ENCODE measurements at places on chromosomes 6 and 20.
A peak's percentile ranks its signal among the peaks of the same experiment; 100 is the strongest.

GRCh38 chr6:34810936-34811632, 19.2 kb downstream of the BLTP3A start:
- DNase-seq, result no peak

DNA sequence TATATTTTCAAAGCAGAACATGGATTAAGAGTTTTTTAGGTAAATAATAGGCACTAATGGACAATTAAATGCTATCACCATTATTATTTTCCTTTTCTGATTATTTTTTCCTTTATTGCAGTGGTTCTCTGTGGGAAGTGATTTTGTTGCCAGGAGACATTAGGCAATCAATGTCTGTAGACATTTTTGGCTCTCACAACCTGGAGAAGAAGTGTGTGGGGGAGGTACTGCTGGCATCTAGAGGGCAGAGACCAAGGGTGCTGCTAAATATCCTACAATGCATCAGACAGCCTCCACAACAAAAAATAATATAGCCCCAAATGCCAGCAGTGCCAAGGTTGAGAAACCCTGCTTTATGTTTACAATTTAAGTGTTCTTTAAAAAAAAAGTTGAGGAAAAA, 8.3 kb downstream of the IFNGR1 start:
- DNase-seq, result no peak

DNA sequence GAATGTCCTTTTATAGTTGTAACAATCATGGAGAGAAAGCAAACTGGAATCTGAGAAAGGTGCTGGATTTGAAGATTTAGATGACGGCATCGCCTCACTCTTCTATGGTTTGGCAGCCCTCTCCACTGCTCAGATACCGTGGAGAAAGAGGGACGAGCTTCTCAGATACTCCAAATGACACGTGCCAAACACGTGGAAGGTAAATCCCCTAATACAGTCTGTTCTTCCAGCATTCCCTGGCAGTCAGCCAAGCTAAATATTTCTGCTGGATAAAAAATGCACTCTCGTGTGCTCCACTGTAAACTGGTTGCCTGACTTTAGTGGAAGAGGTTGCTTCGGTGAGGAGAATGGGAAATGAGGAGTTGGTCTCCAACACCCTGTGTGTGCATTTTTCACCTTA, 16.7 kb upstream of the PRDM1 start:
- DNase-seq, result no peak

DNA sequence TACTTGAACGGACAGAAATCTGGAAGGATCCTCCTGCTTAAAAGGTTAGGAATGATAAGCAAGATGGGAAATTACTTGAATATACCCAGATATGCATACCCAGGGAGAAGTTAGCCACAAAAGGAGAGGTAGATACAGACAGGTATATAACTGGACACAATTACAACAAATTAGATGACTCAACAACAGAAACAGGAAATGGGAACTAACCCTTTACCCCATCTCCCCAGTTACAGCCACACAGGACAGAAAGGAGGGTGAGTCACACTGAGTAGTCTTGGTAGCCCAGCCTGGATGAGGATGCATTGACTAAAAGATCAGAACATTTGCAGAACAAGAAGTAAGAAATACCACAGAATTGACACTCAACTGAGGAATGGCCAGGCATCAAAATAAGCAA, 61.2 kb downstream of the C6orf52 start:
- DNase-seq, result no peak

- no peak for DNase-seq
Observed at GRCh38 chr6:16180696-16181438, 52.0 kb downstream of the MYLIP start.

- DNase-seq, result no peak
Observed at GRCh38 chr20:38973645-38974044, 11.5 kb downstream of the DHX35 start.

DNA sequence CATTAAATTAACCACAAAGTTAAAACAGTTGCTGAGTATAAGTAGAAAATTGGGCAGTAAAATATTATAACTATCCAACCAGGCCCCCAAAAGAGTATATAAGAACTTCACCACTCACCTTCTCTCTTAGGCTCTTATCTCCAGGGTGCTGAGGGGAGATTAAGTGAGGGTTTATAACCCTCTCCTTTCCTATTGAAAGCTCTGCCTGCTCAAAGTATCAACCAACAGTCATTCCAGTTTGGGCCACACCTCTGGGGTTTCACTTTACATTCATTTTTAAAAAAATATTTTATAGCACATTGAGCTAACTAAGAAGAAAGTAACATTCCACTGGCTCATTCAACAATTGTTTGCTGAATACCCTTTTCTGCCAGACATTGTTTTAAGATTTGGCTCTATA, 22.1 kb downstream of the GSTA4 start:
- DNase-seq, result no peak

GRCh38 chr6:56961151-56961550, 6.2 kb downstream of the BEND6 start:
- DNase-seq, result no peak

- no peak for DNase-seq
Observed at GRCh38 chr6:112014483-112014882, 39.4 kb upstream of the CCN6 start.

- no peak for DNase-seq
Observed at GRCh38 chr6:34059136-34059731, 86.7 kb downstream of the GRM4 start.

DNA sequence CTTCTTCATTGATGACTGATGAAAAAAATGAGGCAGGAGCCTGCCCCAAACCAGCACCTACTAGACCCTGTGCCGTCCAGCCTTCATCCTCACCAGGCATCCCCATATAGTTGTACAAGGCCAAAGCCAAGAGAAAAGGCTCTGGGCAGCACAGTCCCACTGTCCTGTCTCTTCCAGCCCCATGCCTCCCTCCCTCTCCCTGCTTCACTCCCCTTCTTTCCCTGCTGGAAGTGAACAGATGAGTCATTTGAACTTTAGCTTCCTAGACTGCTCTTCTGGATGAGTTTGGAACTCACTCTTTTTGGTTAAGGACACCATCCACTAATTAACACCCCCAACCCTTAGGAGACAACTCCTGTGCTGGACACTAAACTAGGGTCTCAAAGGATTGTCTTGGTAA, 235.2 kb downstream of the LRFN2 start:
- DNase-seq, result no peak

GRCh38 chr6:119170447-119171087, 92.1 kb upstream of the FAM184A start:
- no peak for DNase-seq

DNA sequence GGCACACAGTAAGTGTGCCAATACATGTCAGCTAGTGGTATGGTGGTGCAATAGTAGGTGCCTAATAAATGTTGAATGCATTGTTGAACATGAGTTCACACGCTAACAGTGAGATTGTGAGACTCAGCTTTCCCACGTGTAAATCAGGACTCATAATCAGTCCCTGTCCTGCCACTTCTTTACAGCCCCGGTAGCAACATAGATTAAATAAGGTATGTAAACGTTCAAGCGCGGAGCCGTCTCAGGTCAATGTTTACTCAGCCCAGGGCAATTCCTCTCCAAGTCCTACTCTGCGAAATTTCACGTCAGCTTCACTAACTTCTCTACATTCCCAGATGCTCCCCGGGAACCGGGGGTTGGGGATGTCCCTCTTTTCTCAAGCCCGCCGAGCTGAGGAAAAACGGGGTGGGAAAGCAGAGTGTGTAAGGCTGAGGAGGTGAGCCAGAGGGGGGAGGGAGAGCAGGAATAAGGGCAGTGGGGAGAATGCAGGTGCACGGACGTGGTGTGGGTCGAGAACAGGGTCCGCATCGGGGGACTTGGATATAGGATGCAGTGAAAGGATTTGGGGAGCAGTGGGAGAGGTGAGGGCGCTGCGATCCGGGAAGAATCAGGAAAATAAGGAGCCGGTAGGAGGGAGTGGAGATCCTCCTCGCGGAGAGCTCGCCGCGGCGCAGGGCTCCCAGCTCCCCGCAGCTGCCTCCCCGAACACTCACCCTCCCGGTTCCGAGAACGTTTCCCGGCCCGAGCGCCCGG, 544 bp upstream of the TP53INP2 start:
- DNase-seq, result no peak

GRCh38 chr6:15879371-15880261, 216.8 kb upstream of the DTNBP1 start:
- peak; percentile 5 for DNase-seq

DNA sequence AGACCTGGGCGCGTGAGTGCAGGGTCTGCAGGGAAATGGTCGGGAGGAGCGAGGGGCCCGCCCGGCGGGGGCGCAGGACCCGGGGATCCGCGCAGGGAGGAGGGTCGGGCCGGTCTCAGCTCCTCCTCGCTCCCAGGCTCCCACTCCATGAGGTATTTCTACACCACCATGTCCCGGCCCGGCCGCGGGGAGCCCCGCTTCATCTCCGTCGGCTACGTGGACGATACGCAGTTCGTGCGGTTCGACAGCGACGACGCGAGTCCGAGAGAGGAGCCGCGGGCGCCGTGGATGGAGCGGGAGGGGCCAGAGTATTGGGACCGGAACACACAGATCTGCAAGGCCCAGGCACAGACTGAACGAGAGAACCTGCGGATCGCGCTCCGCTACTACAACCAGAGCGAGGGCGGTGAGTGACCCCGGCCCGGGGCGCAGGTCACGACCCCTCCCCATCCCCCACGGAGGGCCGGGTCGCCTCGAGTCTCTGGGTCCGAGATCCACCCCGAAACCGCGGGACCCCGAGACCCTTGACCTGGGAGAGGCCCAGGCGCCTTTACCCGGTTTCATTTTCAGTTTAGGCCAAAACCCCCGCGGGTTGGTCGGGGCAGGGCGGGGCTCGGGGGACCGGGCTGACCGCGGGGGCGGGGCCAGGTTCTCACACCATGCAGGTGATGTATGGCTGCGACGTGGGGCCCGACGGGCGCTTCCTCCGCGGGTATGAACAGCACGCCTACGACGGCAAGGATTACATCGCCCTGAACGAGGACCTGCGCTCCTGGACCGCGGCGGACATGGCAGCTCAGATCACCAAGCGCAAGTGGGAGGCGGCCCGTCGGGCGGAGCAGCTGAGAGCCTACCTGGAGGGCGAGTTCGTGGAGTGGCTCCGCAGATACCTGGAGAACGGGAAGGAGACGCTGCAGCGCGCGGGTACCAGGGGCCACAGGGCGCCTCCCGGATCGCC, 54.2 kb upstream of the HLA-A start:
- DNase-seq, result peak; percentile 62

GRCh38 chr6:144171406-144171805, 21.1 kb downstream of the STX11 start:
- DNase-seq, result no peak

DNA sequence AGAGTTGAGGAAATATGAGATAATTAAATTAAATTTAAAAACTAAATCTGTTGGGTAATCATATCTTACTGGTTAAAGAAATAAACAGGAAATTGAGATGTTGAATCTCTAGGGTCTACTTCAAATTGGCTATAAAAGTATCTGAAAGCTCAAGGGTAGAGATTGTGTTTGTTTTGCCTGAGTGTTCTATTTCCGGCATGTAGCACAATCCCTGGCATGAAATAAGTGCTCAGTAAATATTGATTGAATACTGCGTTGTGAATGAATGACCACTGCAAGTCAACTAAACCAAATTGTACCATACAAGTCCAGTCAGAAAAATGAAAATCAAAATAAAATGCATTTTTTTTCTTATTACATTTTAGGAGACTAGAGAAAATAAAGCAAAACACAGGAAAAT, 709.8 kb downstream of the EPM2A start:
- DNase-seq, result no peak

- no peak for DNase-seq
Observed at GRCh38 chr20:15653396-15654207, 919.6 kb downstream of the KIF16B start.

DNA sequence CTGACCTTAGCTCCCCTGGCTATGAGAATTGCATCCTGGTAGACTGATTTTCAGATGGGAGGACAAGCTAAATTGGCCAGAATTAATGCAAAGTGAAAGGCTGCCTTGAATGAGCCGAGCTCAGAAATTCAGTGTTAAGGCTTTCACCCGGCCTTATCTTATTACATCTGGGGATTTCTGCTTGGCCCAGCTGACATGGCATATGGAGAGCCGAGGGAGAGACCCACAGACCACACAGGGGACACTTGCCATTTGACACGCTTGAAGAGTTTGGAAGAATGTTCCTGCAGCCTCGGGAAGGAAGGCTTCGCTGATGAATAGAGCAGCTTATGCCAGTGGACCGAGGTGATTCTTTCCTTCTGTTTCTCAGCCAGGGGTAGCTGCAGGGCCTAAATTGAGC, 9.0 kb downstream of the MOCS3 start:
- no peak for DNase-seq

DNA sequence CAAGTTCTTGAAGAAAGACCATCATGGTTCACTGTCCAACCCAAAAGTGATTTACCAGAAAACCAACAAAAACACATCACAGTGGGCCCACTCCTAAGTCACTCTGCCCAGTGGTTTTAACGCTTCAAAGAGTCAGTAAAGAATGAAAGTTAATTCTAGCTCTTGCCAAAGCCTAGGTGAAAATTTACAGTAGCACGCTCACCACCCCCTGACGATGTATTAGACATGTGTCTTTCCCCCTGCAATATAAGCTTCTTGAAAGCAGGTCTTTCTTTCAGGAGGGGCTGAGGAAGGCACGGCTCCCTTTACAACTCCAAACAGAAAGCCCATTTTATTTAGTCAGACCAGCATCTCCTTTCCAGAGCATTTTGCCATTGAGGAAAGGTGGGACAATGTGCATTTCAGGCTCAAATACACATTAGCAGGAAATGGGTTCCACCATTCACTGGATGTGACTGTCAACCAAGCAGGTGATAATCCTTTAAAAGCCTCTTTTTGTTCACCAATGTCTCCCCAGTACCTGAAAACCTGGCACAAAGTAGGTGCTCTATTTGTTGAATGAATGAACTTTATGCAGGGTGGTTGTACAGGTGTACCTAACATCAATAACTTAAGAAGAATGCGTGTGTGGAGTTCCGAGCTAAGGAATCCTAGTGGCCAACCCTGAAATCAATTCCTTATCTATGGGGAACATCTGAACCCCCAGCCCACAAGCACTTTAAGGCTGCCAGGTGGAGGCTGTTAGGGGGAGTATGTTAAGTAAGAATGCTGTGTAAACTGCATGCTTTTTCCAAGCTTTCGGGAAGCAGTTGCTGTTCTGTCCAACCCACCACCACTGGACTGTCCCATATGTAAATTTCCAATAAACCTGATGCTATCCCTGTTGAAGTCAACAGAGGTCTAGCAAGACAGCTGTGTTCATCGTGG, 11.4 kb downstream of the EZR start:
- no peak for DNase-seq

GRCh38 chr6:129022011-129022553, 139.1 kb downstream of the LAMA2 start:
- no peak for DNase-seq
